ENCODE measurements at places on chromosomes 3 and 15.

DNA sequence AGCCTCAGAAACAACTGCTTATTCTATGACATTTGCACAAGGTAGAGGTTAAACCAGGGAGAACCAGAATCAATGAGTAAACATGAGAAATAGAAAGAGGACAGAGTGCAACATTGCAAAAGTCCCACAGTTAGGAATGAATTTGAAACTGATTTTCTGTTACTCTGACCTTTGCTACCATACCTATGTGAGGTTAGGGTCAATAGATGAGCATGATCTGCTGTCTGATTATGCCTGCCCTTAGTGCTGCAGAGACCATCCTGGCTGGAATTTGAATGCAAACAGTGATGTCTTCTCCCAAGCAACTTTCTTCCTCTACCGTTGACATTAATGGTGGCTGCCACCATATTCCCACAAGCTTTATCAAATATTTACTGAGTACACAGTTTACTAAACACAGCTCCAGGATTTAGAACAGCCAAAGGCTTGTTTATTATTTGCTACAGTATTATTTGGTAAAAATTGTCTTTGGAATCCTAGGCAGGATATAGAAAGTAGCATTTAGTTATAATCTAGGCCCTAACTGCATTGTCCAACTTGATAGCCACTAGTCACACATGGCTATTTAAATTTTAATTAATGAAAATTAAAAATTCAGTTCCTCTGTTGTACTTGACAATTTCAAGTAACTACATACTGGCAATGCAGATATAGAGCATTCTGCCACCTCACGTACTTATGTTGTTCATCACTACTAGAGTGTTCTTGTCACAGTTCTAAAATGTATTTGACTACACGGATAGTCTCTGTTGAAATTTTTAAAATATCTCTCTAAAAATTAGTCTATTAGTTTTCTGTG is 8.9 kb upstream of the CLDN1 start:
- DNase-seq: no peak

DNA sequence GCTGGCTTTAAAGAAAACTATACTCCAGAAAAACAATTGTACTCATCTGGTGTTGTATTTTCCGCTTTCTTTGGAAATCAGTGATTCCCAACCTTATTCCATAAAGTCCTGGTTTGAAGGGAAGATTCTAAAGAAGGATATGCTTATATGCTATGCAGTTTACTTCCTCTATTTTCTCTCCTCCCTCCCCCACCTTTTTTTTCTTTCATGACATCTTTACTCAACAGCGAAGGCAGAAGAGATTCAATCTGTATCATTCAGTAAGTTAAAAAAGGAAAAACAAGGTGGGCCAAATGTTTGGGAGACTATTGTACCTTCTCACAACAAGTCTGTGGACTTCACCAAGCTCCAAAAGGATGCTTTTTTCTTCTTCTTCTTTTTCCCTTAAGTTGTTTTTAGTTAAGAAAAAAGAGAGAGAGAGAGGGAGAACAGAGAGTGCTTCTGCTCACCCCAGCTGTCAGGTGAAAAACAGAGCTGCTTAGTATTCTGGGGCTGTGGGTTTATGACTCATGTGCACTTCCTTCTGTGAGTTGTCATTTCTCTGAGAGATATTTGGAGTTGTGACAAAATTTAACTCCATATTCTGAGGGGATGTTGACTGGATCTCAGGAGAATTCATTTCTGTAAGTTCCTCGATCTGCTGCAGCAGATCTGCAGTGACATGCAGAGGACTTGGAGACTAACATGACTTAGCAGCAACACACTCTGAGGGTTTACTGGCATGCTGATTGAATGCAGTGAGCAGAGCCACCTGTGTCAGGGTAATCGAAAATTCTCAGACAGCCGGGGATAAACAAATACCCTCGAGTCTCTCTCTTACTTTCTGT is 70.7 kb downstream of the SSR3 start:
- peak; percentile 15 for DNase-seq

DNA sequence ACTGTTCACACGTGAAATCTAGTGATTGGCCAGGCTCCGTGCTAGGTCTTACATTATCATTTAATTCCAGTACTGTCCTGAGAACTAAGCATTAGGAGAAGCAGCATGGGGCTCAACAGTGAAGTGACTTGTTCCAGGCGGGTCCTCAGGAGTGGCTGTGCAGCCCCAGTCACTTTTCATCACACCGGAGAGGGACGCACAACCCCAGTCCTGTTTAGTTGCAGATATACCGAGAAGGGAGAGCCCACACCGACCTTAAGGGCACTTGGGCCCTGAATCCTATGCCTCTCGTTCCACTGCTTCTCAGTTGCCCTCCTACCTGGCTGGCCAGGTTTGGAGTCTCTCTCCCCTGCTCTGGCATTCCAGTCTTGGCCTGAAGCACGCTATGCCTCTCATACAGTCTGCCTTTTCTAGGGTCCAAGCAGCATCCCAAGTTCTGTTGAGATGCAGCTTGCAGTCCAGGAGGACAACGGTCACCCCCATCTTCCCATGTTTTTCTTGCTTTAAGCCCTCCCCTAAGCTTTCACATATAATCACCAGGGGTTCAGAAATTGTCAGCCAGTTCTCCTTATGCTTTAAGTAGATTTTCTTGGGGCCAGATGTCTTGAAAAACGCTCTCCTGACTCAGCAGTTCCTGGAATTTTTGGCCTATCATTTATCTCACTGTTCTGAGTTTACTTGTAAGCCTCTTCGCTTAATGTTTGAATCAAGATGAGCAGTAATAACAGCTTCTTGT is 10.1 kb downstream of the FAM131A start:
- DNase-seq: peak; percentile 89

DNA sequence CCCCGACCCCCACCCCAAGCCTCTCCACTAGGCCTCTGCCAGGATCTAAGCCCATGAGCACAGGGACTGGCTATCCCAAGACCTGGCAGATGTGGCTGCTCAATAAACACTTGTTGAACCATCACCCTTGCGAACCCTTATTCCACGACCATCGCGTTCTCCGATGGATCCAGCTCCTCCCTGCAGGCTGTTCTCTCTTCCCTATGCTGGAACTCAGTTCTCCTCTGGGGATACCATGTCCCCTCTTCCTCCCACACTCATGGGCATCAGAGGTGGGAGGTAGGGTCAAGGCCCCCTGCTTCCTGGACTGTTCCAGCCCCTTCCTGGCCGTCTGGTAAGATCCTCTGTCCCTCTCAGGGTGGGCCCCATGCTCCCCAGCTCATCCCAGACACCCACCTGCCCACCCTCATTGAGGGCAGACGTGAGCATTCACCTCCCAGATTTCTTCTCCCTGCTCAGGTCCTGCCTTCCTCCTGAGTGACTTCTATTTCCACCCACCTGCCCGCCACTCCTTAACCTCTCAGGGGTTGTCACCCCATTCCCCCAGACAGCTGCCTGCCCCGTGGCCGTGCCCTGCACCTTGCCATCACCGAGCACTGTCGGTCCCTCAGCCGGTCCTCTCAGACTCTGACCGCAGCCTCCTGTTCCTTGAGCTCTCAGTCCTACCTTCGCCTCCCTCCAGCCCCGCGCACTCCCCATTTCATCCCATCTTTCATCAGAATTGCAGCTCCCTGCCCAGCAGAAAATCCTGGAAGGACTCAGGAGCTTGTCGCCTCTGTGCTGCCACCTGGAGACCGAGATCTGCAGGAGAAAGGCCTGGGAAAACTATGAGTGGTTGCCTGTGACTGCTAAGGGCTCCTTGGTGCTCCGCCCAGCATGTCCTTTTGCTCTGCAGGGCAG is 42.0 kb downstream of the PML start:
- DNase-seq: no peak

- DNase-seq: peak; percentile 88
Measured at GRCh38 chr15:90903733-90904536, 833 bp downstream of the MAN2A2 start.

- DNase-seq: peak; percentile 44
Measured at GRCh38 chr3:37590328-37591079, 271.2 kb upstream of the CTDSPL start.

- DNase-seq: no peak
Measured at GRCh38 chr3:197082871-197083270, 53.3 kb upstream of the MELTF start.

- no peak for DNase-seq
Measured at GRCh38 chr3:99373846-99374210, 264.6 kb upstream of the COL8A1 start.

GRCh38 chr3:51677358-51677757 is 6.3 kb downstream of the TEX264 start:
- no peak for DNase-seq

- DNase-seq: peak; percentile 61
Measured at GRCh38 chr3:49158103-49158709, 7.9 kb downstream of the CCDC71 start.

- DNase-seq: no peak
Measured at GRCh38 chr15:85327820-85328219, 52.6 kb upstream of the AKAP13 start.

DNA sequence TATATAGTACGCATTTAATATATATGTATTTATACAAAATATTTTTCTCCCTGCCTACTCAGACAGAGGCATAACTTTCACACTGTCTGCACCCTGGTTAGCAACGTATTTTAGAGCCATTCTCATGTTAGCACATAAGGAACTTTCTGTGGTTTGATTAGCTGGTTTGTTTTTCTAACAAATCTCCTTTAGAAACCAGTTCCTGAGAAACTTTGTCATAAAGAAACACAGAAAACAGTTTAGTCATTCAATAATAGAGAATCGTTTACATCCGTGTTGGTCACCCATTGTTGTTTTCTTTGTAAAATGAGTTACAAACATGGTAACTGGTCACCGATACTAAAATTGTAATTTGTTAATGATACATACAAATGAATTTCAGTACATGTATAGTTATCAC is 5.9 kb upstream of the NGRN start:
- no peak for DNase-seq

- DNase-seq: no peak
Measured at GRCh38 chr15:66872405-66872804, 170.4 kb downstream of the SMAD6 start.

- no peak for DNase-seq
Measured at GRCh38 chr3:143222505-143222904, 102.9 kb downstream of the CHST2 start.

- no peak for DNase-seq
Measured at GRCh38 chr15:42608752-42609488, 33.5 kb downstream of the STARD9 start.

- no peak for DNase-seq
Measured at GRCh38 chr3:126116526-126116925, 32.6 kb upstream of the SLC41A3 start.

- DNase-seq: no peak
Measured at GRCh38 chr3:194541483-194541882, 54.7 kb upstream of the ATP13A3 start.

DNA sequence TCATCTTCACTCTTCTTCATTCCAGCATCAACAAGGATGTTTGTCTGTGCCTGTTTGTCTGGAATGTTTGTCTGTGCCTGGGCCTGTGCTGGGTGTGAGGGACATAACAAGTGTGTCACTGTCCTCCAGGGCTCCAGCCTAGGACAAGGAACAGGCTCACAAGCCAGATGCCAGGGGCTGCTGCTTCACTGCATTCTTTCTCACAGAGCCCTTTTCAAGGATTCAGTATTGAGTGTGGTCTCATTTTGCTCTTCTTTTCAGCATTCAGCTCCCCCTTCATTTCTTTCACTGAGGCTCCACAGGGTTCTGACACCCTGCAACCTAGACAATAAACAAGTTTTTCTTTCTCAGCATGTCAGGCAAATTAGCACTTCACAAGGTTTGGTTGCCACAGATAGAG is 43.6 kb upstream of the KY start:
- no peak for DNase-seq

DNA sequence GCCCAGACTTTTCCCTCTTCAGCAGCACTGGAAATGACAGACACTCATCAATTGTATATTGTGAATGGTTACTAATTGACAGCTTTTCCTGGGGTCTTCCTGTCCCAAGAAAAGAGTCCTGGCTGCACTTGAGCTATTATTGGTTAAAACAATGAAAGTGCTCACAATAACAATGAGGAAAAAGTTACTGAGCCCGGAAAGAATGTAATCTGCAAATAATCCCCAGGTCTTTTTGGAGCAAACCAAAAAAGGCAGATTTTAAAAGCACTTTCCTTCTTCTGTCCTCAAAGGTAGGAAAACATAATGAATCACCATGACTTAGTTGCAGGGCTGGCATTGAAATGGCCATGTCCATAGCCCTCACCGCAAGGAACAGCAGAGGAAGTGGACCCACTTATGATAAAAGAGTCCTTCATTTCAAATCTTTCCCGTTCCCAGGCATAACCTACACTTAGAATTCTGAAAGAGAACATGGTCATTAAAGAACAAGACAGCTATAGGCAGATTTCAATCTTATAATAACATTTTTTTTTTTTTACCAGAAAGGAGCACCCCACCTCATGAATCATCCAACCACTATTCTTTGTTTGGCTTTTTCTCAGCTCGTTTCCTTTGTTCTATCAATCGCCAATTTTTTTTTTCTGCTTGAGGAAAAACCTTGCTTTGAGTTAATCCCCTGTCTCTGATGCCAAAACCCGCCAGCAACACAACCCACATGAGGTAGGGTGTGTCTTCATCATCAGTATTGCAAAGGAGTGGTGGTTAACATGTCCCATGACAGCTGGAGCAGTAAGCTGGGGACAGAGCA is 35.5 kb upstream of the ATP1B3 start:
- no peak for DNase-seq

All from erythroblast (primary cell).